Cortex of kidney (tissue), 1 donor: ENCODE measurements at places on chromosomes 11 and 22.

- no peak for DNase-seq
Observed at GRCh38 chr11:62980133-62980760, 4.5 kb downstream of the SLC22A6 start.

GRCh38 chr11:6476571-6476970, 2.8 kb upstream of the TRIM3 start:
- no peak for DNase-seq

GRCh38 chr11:45486461-45486860, 179.0 kb downstream of the CHST1 start:
- DNase-seq = no peak

- no peak for DNase-seq
Observed at GRCh38 chr11:88353835-88354496, 16.4 kb upstream of the CTSC start.

- no peak for DNase-seq
Observed at GRCh38 chr11:82889133-82890001, 10.9 kb downstream of the PRCP start.

DNA sequence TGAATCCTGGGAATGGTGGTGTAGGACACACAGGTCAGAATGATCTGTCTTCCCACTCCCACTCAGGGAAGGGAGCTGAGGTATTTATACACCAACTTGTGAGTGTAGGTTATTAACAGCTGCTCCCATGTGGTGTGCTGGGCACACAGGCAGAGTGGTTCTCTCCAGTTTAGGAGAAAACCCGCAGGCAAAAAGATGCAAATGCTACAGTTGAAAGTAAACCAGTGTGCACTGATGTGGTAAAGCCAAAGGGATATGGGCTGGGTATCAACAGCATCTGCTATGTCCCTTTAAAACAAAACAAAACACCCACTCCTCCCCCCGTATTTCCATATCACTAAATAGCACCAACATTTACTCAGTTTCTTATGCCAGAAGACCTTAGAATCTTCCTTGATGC, 75.4 kb upstream of the SYT13 start:
- no peak for DNase-seq

- DNase-seq = no peak
Observed at GRCh38 chr11:102891736-102892135, 17.0 kb upstream of the MMP12 start.

DNA sequence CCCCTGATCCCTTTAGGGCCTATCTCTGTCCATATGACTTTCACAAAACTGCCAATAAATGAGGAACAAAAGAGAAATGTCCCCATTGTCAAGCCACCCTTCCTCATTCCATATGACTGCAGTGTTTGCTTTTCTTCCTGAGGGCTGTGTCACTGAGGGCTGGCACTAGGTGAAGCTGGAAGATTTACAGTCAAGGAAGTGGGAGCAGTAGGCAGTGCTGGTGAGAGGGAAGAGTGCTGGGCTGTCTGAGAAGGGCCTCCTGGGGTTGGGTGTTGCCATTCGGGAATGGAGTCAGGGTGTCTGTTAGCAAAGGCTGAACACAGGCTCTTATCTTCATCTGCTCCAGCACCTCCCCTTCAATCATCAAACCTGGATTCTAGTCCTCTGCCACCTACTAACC, 30.9 kb downstream of the INSC start:
- no peak for DNase-seq

DNA sequence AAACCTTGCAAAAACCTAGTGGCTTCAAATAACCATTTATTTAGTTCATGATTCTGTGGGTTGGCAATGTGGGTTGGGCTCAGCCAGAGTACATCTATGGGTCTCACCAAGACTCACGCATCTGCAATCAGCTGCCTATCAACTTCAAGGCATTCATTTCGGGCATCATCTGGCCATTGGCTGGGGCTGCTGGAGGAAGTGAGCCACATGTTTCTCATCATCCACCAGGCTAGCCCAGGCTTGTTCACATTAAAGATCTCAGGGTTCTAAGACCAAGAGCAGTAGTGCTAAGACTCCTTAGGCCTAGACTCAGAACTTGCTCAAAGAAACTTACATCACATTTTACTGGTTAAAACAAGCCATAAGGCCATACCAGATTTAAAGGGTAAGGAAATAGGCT, 478.9 kb upstream of the ARHGAP42 start:
- no peak for DNase-seq

- no peak for DNase-seq
Observed at GRCh38 chr11:11669233-11669846, 47.5 kb upstream of the GALNT18 start.
